ENCODE measurements at places on chromosomes 12 and 14.
A peak's percentile ranks its signal among the peaks of the same experiment; 100 is the strongest.

GRCh38 chr14:79665556-79665955 is 545.7 kb downstream of the DIO2 start:
- DNase-seq: no peak

DNA sequence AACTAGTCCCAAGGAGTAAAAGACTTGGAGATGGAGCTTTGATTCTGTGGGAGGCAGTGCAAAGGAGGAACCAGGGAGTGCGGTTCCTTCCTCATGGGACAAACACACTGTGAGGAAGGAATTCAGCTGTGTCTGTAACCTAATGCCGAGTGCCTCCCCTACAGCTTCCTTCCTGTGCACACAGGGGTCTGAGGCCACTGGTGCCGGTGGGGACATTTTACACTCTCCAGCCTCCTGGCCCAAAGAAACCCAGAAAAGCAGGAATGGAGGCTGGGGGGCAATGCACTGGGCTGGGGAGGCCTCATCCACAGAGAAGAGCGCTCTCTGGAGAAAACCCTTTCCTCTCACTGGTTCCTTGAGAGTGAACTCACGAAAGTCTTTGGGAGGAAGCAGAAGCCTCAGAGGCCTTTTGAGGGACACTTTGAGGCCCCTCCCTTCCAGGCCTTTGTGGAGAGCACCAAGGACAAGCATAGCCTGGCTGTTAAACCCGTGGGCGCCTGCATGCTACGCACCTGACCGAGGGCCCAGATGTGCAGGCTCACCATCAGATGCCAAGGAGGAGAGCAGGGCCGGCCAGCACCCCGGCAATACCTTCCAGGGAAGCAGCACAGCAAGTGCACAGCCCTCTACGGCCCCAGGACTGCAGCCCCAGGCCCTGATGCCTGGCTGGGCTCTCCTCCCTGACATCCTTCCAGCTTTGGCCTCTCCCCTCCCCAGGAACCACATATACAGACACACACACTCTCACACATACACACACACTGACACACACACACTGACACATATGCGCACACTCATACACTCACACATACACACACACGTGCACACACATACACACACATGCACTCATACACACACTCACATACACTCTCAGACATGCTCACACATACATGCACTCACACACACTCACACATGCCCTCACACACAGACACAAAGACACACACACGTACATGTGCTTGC is 52.0 kb downstream of the NFKBIA start:
- no peak for DNase-seq

DNA sequence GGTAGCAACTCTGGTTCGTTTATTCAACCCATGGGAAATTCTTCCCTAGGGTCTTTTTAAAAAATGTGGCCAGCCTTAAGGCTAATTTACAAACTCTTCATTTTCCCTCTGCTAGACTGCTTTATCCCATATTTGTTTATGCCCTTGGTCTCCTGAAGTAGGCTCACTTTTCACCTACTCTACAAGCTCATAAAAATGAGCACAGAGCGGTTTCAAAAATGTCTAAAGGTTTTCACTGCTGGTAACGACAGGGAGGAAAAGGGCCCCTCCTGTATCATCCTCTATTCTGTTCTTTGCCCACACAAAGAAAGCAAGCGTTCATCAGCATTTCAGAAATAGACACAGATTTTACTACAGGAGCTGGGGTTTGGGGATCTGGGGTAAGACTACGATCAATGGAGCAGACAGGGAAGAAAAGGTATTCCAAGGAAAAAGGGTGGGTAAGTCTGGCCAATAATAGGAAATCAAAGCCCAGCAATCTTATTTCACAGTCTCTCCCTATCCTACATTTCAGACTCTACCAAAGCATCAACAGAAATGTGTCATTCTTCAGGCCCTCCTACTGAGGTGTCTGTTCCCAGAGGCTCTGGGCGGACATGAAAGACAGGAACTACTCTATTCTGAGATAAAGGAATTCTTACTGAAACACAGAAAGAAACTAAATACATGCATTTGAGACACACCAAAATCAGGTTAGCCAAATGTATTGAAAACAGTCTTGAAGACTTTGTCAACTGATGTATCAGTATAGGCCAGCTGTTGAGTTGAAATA is 86.4 kb downstream of the SPPL3 start:
- no peak for DNase-seq

GRCh38 chr14:23520899-23521533 is 30.5 kb downstream of the ZFHX2 start:
- DNase-seq: no peak

GRCh38 chr12:127987199-127987901 is 279.6 kb upstream of the TMEM132C start:
- no peak for DNase-seq

DNA sequence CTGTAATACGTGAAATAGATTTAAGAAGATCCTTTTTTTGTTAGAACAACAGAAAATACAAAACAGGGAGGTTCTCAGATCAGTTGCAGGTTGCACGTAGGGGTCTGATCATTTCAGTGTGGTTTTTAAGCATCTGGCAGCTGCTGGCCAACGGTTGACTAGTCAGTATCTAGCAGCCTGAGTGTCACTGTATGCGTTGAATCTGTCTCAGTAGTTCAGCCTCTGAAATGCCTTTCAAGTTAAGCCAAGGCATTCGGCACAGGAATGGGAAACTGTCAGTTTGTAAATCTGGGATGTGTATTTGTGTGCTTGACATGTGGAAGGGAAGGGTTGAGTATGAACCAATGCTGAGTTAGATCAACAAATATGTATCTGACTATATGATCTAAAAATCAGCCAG is 165.9 kb downstream of the CACNA1C start:
- DNase-seq: no peak

GRCh38 chr14:68793734-68794129 is 865 bp upstream of the ZFP36L1 start:
- DNase-seq: no peak

GRCh38 chr14:30020271-30020670 is 92.6 kb upstream of the PRKD1 start:
- DNase-seq: no peak

- peak; percentile 90 for DNase-seq
Measured at GRCh38 chr12:131894313-131894860, at the start of gene ULK1. Gene ULK1, plus strand, starts transcription at chr12:131894622. Its CDS starts 380 bp downstream, at chr12:131895002.

DNA sequence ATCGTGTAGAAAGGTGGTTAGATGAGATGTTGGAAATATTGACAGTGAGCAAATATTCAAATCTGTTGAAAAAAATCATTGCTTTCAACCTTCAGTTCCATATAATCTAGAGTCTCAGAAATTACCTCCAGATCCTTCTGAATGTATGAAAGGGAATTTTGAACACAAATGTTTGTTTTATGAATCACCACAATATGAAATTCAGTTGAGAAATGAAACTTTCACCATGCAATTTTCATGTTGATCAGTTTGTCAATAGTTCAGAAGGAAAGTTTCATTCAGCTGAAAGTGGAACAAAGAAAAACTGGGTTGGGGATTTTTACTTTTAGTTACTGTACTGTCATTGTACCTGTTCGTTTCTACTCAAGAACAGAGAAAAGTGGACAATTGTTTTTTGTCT is 953.6 kb downstream of the SLC6A15 start:
- no peak for DNase-seq

GRCh38 chr12:49491823-49492222 is 47.0 kb upstream of the KCNH3 start:
- DNase-seq: no peak

GRCh38 chr12:27780612-27781408 is 774 bp upstream of the MANSC4 start:
- DNase-seq: no peak

- no peak for DNase-seq
Measured at GRCh38 chr14:105474483-105475268, at the start of gene CRIP2. Gene CRIP2, plus strand, starts transcription at chr14:105474821. Its CDS starts 42 bp downstream, at chr14:105474863.

DNA sequence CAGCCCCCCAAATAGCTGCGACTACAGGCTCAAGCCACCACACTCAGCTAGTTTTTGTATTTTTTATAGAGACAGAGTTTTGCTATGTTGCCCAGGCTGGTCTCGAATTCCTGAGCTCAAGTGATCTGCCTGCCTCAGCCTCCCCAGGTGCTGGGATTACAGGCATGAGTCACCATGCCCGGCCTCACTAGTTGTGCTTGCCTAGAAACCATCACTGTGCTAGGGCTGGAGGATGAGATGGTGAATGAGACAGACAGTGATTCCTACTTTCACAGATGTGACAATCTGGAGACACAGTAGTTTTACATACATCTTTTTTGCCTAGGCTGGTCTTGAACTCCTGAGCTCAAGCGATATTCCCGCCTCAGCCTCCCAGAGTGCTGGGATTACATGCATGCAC is 7.5 kb upstream of the MSI1 start:
- DNase-seq: no peak

- no peak for DNase-seq
Measured at GRCh38 chr12:25376407-25376806, 125.7 kb upstream of the KRAS start.

DNA sequence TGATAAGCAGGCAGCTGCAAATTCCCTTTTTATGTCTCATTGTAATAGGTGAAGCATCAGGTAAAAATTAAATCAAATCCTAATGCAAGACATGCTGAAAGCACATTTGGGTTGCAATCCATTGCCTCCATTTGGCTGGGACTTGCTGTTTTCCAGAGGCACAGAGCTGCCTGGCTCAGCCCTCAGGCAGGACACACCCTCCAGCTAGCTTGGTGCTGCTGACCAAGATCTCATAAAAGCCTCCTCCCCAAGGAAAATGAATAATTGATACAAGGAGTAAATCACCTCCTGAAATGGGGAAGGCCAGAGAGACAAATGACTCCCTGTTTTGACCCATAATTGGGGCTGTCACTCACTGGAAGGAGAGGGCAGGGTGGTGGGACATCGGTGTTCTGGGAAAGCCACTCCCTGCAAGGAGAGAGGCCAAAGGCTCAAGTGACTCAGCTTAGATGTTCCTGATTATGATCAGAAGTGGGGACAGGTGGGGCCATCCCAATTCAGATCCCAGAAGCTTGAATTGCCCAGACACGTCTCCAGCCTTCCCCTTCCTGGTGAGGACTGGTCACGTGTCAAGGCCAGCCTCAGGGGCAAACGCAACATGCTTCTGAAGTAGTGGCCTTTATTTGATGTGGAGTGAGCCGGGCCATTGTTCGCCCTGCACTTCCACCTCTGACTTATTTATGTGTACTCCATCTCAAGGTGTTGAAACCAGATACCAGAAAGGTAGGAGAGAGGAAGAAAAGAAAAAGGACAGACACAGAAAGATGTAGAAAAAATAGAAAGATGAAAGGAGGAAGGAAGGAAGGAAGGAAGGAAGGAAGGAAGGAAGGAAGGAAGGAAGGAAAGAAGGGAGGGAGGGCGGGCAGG is 773.7 kb downstream of the BCL11B start:
- no peak for DNase-seq

DNA sequence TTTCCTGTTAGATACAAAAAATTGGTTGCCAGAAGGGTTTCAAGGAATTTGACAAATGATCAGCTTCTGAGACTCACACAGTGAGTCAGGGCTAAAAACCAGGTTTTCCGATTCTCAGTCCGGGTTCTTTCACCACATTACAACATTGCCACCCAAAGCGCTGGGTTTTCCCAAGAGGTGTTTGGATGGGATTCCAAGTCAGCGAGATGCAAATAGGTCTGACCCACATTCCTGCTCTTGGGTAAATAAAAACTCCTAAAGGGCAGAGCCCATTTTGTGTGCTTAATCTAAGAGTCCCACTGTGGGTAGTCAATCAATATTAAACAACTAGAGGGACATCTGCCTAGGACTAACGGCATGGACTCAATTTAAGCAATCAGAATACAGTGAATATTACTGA is 5.4 kb upstream of the RIC8B start:
- no peak for DNase-seq

Measured in NCI-H1048 (cell line).